ENCODE measurements at places on chromosomes 11 and 22. TPM values are rescaled to one million over a fixed set of nuclear protein-coding genes. Genes with fewer than 3 reads are reported as not detected.
A peak's percentile ranks its signal among the peaks of the same experiment; 100 is the strongest.

Gene RPS13
- total RNA-seq: 1,373 TPM

GRCh38 chr11:9005087-9005486, 1.3 kb upstream of the NRIP3 start:
- DNase-seq: no peak

DNA sequence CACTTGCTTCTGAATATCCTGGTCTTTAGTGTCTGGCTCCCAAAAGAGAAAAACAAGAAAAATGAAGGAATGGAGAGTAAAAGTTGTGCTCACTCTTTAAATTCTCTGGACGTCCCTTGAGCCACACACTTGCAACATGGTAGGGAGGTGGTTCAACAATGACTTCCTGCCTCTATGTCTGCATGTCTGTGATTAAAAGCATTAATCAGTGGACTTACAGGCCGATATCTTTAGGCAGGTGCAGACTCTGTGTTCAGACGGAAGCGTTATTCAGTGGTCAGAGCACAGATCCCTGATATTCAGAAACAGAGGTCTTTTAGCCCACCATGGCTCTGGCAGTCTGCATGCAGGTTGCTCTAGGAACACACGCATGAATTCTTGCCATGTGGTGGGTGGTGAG, 1920.0 kb upstream of the RAG2 start:
- DNase-seq: no peak

DNA sequence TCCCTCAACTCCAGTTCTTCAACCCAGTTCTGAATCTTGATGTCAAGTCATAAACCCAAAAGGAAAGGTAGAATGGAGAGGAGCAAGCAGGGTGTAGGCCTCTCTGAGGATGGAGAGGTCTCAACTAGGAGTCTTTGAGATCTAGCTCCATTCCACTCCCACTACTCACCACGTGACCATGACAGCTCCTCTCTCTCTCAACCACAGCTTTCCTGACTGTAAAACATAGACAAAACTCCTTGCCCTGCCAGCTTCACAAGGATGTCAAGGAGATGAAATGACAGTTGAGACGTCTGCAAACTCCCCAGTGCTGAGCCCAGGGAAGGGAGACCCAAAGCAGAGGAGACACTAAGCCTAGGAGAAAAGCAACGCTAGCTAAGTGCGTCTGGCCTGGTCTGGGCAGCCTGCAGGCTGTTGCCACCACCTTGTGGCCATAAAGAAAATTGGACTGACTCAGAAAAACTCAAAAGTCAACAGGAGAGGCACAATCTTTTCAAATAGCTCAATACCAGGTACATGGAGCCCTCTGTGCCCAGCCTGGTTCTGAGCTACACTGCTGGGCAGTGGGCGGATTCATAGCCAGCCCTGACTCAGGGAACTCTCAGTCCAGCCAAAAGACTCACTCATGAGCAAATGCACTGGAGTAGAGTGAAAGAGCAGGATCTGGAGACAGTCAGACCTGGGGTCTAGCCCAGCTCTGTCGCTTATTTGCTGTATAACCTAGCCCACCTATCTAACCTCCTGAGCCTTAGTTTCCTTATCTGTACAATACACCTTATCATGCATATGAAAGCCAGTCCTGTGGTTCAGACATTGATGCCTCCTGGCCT, 3.4 kb downstream of the CLPB start:
- no peak for DNase-seq

- no peak for DNase-seq
These were observed 427.6 kb upstream of the FAT3 start for GRCh38 chr11:91796999-91797398.

DNA sequence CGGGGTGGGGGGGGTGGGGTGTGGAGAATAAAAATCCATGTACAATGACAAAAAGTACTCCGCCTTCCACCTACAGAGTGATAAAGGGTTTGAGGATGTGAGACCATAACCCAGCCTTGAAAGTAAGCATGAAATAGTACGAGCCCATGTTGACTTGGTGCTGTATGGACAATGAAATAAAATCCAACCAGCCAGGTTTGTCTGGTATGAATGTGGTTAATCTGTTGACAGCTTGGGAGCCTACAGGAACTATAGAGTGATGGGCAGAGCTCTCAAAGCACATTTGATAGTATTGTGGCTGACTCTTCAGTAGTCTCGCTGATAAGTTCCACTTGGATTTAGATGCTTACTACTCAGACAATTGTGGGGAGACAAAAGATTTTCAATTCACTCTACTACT, 48.8 kb upstream of the CD44 start:
- DNase-seq: no peak

Gene MAPK8IP2
- total RNA-seq: not detected

DNA sequence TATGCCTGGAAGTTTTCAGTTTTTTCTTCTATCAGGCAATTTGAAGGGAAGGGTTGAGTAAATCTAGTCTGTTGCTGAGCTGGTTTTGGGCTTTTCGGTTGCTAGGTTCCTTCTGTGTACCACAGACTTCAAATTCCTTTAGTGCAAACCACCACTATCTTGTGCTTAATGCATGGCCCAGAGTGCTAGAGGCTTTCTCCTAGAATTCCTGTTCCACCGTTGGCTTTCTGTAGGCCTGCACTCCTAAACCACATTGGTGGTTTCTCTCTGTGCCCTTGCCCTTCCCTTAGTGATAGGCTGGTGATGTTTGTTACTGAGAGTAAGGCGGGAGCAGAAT, 47.1 kb upstream of the CTSC start:
- no peak for DNase-seq

DNA sequence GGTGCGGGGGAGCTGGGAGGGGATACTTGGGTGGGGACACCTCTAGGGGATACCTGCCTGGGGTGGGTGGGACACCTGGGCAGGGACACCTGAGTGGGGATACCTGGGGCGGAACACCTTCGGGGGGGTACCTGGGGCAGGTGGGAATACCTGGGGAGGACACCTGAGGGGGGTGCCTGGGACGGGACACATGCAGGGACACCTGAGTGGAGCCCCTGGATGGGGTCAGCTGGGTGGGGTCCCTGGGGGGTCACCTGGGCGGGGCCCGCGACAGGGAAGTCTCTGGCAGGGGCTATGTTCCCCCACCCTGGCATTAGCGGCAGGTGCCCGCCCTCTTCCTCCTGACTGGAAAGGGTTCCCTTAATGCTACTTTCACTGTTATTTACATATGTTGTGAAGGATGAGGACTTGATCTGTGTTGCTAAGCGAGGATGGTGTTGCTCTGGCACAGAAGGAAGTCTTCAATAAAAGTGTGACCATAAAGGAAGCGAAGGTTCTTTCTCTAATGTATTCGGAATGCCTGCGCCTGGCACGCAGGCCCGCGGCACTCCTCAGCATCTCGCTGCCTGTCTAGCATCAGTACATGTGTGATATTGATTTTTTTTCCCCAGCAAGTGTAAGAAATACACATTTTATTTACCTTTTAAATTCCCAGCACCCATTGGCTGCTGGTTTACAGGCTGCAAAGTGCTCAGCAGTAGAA, 801.7 kb downstream of the BRD1 start:
- DNase-seq: no peak

GRCh38 chr22:26527574-26528465, 15.5 kb upstream of the TFIP11 start:
- no peak for DNase-seq

DNA sequence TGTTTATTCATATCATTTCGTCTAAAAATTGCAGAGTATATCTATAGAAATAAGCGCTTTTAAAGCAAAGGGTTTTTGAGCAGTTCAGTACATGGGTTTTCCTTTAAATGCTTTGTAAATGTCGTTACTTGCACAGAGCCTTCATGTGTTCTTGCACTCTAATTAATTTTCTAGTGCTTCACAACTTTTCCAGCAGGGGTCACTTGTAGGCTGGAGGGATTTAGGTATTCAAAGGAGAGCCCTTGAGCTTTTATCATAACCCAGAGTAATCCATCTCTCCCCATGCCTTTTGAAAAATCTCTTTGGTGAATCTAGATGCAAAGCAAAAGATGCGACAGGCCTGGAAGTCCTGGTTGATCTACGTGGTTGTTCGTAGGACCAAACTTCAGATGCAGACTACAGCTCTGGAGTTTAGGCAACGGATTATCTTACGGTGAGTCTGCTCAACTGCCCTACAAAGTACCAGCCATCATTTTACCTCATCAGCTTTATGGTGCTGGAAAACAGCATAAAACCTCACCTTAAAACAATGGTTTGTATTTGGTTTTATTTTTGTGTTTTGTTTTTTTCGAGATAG, 60.4 kb downstream of the SFI1 start:
- no peak for DNase-seq

- DNase-seq: peak; percentile 16
These were observed 23.6 kb downstream of the PDGFB start for GRCh38 chr22:39220890-39221850.

Gene BLID
- not detected for total RNA-seq

Gene GUCY1A2
- 0.13 TPM for total RNA-seq

Gene MYRF
- total RNA-seq: 1.4 TPM

- no peak for DNase-seq
These were observed 339.0 kb downstream of the TBC1D22A start for GRCh38 chr22:47101321-47101885.

GRCh38 chr11:101508370-101508769, 75.4 kb downstream of the TRPC6 start:
- no peak for DNase-seq

DNA sequence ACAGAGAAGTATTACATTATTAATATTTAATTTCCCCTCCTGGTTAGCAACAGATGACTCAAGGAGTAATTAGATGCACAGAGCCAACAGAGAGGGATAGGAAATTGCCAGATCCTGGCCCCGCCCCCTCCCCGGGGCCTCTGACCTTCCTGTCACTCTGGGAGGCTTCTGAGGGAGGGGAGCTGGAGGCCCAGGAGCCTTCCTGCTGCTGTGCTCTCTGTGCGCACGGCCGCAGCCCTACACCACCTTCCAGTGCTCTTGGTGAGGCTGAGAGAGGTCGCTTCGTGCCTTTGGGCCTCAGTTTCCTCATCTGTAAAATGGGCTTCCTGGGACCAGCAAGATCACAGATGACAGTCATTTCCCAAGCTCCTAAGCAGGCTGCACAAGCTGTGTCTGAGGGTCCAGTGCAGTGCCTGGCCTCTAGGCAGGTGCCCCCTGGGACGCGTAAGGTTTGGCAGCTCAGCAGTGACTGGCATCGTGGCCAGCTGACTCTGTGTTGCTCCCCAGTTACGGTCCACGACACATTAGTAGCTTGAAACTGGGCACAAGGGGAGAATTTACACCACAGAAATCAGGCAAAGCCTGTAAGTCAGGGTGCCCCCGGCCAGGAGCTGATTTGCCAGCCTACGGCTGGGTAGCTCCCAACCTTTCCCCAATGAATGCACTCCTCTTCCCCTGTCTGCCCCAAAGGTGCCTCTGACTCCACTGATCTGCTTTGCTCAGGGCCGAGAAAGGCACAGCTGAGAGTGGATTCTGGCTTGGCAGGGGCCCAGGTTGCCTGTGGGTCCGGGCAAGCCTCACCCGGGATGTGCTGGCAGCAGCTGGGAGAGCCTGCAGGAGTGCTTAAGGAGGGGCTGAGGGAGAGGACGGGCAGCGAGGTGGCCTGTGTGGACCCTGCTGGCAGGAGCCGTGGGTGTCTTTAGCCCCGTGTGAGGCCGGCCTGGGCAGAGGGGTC, 2.3 kb downstream of the ADORA2A start:
- DNase-seq: no peak

GRCh38 chr11:106121570-106122320, 44.3 kb downstream of the AASDHPPT start:
- peak; percentile 26 for DNase-seq

- DNase-seq: no peak
These were observed 61.1 kb downstream of the CYB5R2 start for GRCh38 chr11:7612056-7612660.

- no peak for DNase-seq
These were observed 76.0 kb upstream of the WNT7B start for GRCh38 chr22:46052801-46053562.

GRCh38 chr11:63866211-63866610, 27.3 kb downstream of the MARK2 start:
- no peak for DNase-seq

- DNase-seq: no peak
These were observed 350.9 kb upstream of the CCDC179 start for GRCh38 chr11:23211221-23211620.

GRCh38 chr22:43478621-43479300, 66.9 kb downstream of the MPPED1 start:
- no peak for DNase-seq

Gene SYT12
- total RNA-seq: 0.13 TPM

DNA sequence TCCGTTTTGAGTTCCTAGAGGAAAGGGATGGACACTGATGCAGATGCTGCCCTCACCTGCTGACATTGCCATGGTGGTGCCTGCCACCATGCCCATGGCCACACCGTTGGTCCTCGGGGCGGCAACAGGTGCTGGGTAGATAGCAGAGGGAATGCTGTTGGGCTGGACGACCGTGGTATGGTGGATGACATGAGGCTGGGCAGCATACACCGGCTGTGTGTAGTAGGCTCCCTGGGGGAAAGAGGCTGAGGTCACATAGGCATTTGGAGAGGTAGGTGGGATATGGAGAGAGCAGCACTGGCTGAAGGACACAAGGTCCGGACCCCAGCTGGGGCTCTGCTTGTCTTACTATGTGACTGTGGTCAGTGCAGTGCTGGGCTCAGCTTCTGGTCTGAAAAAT, 33.2 kb downstream of the RELT start:
- no peak for DNase-seq

Gene BEST1
- not detected for total RNA-seq

DNA sequence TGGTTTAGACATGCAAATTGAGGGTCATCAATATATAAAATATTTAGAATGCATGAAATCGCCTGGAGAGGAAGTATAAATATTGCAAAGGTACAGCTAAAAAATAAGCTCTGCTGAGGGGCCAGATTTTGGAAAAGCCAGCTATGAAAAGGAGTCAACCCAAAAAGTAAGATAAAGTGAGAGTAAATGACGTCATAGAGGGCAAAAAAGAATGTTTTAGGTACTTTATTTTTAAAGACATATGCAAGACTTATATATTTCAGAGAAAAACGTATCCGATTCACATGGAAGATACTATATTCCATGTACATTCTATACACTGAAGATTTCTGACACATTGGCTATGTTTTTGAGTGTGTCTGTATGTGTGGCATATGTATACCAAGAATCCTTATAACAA, 13.6 kb downstream of the GRM5 start:
- no peak for DNase-seq

Gene NPAS4
- 1.3 TPM for total RNA-seq

DNA sequence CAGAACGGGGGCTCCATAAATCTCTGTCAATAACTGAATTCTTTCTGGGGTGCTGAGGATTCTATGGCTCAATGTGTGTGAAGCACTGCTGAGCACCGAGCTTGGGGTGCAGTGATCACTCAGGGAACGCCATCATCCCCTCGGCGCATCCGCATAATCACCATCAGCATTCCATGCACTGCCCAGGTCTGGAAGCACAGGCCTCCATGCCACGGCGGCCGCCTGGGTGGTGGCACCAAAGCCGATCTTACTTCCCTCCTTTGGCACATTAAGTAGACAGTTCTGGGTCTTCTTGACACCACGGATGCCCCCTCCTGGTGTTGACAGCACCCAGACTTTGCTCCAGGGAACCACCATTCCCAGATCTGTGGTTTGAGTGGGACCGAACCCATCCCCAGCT, 15.6 kb downstream of the LTO1 start:
- DNase-seq: no peak
